ENCODE measurements at places on chromosomes 12 and 14.

- no peak for DNase-seq
Measured at GRCh38 chr12:3929875-3930615, 56.8 kb upstream of the PARP11 start.

GRCh38 chr12:51392556-51393237 lies 1.5 kb upstream of the GALNT6 start:
- DNase-seq = no peak

DNA sequence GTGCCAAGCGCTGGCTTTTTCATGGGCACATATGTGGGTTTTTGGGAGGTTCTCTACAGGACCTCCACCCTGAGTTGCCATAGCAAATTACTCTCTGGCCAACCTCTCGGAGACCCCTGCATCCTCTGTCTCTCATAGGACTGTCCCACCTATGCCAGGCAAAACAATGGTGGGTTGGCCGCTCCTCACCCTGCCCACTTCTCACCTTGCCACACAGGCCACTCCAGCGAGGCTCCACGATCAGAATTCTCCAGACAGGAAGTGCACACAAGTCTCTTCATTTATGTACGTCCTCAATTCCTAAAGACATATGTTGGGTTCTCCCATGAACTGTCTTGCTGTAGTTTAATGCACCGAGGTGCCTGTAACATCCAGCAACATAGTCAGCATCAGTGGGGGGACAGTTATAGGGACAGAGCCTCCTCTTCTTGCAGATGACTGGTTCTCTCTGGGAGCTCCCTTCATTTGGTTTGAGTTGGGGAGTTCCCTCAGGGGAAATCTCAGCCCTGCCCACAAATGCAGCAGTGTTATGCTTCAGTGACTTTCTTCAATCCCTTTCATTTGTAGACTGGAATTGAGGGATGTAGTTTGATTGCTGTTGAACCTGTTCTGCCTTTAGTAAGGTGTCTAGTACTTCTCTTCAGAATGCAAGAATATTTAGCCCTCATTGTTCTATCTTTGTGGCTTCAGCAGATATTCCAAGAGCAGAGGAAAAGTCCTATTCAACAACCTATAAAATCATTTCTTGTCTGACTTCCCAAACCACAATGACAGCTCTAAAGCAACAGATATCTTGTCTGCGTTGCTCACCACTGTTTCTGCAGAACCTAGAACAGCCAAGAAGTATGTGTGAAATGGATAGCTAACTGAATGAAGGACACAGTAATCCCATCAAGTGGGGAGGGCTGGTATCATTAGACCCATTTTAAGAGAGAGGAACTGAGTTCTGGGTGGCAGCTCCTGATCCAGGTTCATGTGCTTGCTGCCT lies 2.8 kb upstream of the LTBP2 start:
- DNase-seq = no peak

DNA sequence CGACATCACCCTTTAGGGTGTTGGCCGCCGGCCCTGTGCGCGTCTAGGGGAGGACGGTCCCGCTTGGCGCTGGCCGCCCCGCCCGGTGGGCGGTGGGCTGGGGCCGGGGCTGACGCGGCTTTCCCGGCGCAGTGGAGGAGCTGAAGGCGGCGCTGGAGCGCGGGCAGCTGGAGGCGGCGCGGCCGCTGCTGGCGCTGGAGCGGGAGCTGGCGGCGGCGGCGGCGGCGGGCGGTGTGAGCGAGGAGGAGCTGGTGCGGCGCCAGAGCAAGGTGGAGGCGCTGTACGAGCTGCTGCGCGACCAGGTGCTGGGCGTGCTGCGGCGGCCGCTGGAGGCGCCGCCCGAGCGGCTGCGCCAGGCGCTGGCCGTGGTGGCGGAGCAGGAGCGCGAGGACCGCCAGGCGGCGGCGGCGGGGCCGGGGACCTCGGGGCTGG lies 3.6 kb downstream of the TNFAIP2 start:
- no peak for DNase-seq

GRCh38 chr12:62705846-62706245 lies 229.1 kb downstream of the PPM1H start:
- no peak for DNase-seq

- no peak for DNase-seq
Measured at GRCh38 chr12:108129017-108129812, at the start of gene WSCD2. TSS of gene WSCD2 (plus strand) at chr12:108129288. CDS start at chr12:108195833, 66,545 bp downstream.

DNA sequence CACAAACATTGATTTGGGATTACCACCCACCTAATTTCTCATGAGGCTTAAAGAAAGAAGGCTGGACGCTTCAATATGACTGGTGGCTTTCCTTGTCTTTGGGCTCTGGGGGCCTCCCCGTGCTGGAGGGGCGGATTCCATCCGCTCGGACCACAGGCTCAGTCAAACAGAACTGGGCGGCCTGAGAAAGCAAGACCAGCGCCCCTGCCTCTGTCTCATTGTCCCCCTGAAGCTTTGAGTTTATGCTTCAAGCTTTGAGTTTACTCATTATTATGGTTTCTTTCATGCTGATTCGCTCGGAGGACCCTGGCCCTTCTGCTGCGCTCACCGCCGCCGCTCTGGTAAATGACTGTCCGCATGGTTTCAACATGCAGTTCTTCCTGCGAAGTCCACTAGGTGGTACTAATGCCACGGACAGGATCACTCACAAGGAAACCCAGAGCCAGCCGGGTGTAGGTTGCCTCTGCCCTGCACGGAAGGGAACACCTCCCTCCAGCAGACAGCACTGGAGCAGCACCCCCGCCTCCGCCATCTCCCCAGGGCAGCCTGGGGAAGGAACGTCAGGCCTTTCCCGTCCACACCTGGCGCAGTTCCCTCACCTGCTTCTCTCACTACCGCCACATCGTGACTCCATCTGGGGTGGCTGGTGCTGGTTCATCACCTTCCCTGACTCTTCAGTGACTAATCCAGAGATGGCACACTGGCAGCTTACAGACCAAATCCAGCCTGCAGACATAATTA lies 13.2 kb upstream of the TIGAR start:
- DNase-seq = no peak

DNA sequence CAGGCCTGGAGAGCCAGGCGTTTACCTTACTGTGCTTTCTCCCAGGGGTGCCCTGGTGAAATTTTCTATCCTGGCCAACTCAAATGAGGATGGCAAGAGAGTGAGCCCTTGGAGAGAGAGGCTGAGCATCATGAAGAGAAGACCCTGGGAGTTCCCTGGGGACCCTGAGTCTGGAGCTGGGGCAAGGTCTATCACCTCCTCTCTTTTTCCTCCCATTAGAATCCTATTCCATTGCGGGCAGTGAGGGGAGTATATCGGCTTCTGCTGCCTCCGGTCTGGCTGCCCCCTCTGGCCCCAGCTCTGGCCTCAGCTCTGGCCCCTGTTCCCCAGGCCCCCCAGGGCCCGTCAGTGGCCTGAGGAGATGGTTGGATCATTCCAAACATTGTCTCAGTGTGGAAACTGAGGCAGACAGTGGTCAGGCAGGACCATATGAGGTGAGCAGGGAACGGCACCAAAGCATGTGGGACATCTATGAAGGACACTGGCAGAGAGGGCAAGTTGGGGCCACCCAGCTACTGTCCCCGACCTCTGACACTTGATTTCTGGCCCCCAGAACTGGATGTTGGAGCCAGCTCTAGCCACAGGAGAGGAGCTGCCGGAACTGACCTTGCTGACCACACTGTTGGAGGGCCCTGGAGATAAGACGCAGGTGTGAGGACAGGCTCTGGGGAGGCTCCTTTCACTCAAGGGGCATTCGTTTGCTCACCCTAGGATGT lies 1.6 kb downstream of the ARHGEF25 start:
- DNase-seq = no peak

GRCh38 chr12:65637774-65638173 lies 186.5 kb upstream of the HMGA2 start:
- no peak for DNase-seq

GRCh38 chr14:91317381-91318308 lies 73.1 kb upstream of the GPR68 start:
- no peak for DNase-seq

- no peak for DNase-seq
Measured at GRCh38 chr14:73494593-73494992, 3.9 kb downstream of the RIOX1 start.

DNA sequence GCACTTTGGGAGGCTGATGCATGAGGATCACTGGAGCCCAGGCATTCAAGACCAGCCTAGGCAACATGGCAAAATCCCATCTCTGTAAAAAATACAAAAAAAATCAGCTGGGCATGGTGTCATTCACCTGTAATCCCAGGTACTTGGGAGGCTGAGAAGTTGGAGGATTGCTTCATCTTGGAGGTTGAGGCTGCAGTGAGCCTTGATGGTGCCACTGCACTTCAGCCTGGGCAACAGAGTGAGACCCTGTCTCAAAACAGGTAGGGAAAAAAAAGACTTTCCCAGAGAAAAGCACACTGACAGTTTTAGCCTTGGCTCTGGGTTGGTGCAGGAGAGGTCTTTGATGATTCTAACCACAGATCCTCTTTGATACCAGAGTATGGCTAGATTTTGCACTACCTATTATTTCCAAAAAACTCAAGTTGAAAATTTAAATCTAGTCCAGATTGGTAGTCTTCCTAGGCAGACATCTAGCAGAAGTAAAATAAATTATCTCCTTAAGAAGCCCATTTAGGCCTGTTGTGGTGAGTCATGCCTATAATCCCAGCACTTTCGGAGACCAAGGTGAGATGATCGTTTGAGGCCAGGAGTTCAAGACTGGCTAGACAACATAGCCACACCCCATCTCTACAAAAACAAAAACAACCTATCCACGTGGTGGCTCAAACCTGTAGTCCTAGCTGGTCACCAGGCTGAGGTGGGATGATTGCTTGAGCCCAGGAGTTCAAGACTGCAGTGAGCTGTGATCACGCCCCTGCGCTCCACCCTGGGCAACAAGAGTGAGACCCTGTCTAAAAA lies 18.6 kb downstream of the LARP4 start:
- DNase-seq = no peak

DNA sequence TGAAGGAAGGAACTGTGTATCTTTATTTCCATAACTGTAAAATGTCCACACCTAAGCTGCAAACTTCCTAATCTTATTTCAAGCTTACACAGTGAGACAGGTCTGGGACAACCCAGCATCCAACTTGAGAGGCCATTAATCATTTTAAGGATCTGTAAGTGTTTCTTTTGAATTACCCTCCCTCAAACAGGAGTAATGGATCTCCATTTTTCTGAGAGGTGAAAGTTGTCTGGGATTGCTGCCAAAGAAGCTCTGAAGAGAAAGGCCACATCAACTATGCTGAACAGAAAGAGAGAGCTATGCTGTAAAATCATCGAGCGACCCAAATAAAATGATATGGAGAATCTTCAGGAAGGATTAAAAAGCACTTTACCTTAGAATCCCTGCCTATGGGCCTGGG lies 131.7 kb upstream of the CPNE8 start:
- no peak for DNase-seq

DNA sequence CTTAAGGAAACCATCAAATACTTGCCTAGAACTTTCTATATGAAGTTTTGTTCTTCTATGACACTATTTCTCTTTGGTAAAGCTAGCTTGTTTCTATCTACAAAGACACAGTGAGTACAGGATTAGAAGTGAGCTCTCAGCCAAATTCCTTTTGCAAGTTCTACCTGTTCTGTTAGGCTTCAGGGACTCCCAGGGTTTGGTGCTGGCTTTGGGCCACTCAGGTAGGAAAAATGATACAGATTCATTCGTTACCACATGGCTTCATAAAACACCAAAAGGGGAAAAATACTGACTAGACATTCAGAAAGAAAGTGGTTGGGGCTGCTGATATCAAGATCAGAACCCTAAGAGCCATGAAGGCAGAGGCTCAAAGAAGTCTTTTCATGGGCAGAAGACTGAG lies 13.8 kb downstream of the ZC2HC1C start:
- DNase-seq = no peak

All from activated CD8-positive, alpha-beta memory T cell treated with anti-CD3 and anti-CD28 coated beads for 1 hour (primary cell).